ENCODE measurements at places on chromosomes 3 and 15.
A peak's percentile ranks its signal among the peaks of the same experiment; 100 is the strongest.

- DNase-seq = no peak
These were observed 86.1 kb downstream of the UNC13C start for GRCh38 chr15:54064365-54064764.

DNA sequence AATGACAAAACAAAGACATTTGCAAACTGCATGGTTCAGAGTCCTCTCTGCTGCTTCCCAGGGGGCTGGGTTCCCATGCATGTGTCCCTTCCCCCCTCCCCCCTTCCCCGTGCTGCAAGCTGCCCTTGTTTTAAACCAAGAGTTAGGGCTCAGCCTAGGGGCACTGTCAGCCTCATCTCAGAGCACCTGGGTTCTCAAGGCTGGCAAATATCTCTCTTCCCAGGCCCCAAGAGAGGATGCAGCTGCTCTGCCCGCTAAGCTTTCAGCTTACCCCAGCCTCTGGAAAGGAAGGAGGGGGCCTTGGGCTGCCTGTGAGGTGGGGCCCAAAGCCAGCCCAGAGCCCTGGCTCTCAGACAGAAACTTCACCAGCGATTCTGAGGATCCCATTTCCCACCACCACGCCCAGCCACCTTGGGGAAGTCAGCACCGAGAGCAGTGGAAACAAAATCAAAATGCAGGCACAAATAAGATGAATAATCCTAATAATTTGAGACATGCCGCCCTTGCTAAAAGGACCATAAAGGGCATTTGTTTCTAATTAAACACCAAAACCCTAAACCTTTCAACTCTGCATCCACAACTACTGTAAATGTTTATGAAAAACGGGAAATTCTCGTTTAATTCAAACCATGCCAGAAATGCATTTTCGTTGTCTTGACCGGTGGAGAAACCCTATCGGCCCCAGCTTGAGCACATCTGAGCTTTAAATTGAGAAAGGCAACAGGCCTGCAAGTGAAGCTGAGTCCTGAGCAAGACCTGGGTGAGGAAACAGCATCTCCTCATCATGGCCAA, 67.7 kb upstream of the WNT5A start:
- no peak for DNase-seq

- DNase-seq = no peak
These were observed 944 bp upstream of the EIF4E3 start for GRCh38 chr3:71726146-71726545.

DNA sequence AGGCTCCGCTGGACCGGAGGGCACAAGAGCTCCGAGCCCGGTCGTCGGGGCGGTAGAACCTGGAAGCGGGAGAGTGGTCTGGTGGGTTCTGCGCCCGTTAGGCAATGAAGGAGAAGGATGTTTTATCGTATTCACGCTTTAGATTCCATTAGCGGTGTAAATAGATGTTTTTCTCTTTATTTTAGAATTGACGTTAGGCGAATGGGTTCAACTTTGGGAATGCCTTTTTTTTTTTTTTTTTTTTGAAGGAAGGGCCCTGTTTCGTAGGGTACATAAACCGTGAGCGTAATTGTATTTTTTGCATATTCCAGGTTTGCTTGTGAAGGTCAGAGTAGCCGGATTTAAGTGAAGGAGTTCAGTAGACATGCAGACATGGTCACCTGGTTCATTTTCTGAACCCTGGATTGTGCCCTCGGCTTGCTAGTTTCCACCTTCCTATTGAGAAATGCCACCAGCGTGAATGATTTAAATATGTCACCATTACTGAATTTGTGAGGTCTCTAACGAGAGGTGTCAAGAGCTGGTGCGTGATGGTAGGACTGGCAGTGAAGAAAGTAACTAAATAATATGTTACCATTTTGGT, 808 bp downstream of the RBM6 start:
- DNase-seq = no peak

- DNase-seq = no peak
These were observed 767 bp downstream of the AP3S2 start for GRCh38 chr15:89893027-89893426.

- DNase-seq = no peak
These were observed 99.9 kb downstream of the GABRG3 start for GRCh38 chr15:27070841-27071240.

- peak; percentile 80 for DNase-seq
These were observed 48.6 kb downstream of the CMSS1 start for GRCh38 chr3:99866261-99866761.

DNA sequence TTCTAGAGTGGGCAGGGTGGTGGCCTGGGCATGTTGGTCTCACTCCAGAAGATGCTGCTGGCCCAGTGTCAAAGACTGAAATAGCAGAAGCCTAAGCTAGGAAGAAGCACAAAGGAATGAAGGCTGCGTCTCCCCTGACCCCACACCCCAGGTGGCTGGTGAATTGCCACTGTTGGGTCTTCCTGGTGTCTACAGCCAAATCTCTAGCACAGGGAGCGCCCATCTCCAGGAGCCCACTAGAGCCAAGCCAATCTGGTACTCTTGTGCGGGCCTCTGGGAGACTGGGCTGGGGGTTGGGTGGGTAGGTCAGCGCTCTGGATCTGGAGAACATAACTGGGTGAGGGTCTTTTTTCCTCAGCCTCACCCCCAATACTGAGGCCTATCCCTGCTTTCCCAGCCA, 894 bp downstream of the TUSC2 start:
- DNase-seq = no peak

GRCh38 chr15:76289582-76289981, 21.7 kb downstream of the ETFA start:
- no peak for DNase-seq

DNA sequence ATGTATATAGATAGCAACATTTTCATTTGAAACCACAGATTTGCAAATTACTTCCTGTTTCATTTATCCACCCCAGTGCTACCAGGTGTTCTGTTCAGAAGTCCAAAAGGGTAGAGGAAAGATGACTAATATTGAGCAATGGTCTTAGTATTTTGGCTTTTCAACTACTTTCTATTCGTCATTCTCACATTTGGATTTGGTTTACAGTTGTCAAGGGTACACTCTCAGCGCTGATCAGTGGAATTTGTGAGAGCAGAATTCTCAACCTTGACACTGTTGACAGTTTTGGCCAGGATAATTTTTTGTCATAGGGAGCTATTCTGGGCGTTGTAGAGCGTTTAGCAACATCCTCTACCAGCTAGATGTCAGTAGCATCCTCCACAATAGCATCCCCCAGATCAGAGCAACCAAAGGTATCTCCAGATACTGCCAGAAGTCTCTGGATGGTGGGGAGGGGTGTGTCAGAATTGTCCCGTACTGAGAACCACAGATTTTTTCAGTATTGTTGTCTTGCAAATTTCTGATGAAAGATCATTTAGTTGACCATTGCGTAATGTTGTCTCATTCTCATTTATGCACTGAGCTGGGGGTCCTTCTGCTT, 4.2 kb downstream of the HMCES start:
- DNase-seq = no peak

- DNase-seq = no peak
These were observed 35.5 kb downstream of the NECTIN3 start for GRCh38 chr3:111106993-111107661.

GRCh38 chr3:129506231-129506742, 22.2 kb upstream of the RHO start:
- no peak for DNase-seq

DNA sequence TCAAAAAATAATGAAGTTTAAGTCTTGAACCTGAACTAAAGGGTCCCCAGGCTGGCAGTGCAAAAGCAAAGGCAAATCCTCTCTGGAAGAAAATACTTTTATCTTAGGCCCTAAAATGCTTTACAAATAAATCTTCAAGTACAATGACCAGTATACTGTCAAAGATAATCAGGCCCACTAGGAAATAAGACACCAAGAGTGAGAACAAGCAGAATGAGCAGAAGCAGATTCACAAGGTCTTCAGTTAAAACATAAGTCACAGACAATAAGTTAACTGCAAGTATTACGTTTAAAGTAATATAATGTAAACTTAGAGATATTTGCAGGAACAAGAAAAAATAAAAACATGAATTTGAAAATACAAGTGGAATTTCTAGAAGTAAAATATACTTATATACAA, 42.2 kb upstream of the IGSF10 start:
- no peak for DNase-seq

GRCh38 chr3:115709931-115710330, 86.6 kb downstream of the GAP43 start:
- DNase-seq = peak; percentile 41

GRCh38 chr15:43529587-43530345, 12.4 kb downstream of the MAP1A start:
- DNase-seq = no peak

DNA sequence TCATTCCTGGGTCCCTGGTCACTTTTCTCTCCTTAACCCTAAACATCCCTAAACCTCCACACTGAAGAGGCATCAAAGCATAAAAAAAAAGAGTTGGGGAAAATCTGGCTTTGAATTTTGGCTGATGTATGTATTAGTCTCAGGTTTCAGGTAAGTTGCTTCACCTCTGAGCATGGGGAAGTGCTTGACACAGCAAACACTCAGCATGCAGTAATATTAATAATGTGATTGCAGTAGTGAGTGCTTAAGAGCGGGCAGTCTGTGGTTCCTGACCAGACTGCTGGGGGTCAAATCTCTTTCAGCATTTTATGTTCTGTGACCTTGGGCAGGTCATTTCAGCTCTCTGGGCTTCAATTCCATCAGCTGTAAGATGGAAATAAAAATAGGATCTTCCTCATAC, 467.9 kb downstream of the SOX2 start:
- no peak for DNase-seq

DNA sequence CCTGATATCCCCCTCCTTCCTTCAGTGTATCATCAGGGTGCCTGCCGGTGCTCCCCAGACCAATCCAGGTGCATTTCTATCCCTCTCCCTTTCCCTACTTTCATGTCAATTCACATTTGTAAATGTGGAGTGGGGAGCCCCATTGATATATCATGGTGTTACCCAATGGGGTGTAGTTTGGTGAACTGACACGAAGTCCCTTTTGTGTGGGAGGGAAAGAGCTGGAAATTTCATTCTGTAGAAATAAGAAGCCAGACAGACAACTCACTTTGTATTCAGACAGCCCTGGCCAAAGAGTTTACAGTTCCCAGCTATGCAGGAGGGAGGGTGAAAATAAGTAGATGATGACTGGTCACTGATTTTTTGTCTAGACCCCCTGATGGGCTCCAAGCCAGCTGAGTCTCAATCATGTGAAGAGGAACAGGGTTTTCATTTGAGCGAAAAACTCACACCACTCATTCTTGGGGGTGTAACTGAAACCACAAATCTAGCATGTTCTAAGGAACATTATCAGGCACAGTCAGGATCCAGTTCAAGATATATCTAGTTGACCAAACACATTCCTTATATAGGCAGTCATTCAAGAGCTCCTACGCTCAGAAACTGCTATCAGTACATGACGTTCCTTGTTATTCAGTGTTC, 58.9 kb downstream of the LMCD1 start:
- peak; percentile 93 for DNase-seq

- DNase-seq = peak; percentile 40
These were observed 14.8 kb downstream of the FYCO1 start for GRCh38 chr3:45980819-45981218.

- DNase-seq = no peak
These were observed 373.0 kb upstream of the PROK2 start for GRCh38 chr3:72157748-72158638.

- no peak for DNase-seq
These were observed 53.4 kb downstream of the SRGAP3 start for GRCh38 chr3:9196020-9196419.

DNA sequence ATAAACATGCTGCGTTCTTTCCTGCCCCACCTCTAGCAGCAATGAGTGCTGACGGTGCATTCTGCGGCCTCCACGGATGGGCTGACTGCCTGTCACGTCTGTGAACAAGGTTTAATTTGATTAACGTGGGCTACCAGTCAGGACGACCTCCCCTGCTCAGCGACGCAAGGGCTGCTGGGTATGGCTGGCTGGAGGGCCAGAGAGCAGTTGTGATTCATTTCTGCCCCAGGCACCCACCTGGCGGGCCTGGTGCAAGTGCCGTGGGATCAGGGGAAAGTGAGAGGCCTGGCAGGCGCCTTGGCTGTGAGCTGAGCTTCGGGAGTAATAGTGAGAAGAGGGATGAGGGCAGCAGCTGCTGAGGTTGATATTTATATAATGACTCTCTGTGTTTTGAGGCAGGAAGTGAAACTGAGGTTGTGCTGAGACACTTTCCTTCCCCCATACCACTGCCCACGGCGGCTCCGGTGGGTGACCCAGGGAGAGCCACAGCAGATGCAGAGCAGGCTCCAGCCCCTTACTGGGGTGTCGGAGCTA, 190.4 kb upstream of the BCL6 start:
- no peak for DNase-seq

DNA sequence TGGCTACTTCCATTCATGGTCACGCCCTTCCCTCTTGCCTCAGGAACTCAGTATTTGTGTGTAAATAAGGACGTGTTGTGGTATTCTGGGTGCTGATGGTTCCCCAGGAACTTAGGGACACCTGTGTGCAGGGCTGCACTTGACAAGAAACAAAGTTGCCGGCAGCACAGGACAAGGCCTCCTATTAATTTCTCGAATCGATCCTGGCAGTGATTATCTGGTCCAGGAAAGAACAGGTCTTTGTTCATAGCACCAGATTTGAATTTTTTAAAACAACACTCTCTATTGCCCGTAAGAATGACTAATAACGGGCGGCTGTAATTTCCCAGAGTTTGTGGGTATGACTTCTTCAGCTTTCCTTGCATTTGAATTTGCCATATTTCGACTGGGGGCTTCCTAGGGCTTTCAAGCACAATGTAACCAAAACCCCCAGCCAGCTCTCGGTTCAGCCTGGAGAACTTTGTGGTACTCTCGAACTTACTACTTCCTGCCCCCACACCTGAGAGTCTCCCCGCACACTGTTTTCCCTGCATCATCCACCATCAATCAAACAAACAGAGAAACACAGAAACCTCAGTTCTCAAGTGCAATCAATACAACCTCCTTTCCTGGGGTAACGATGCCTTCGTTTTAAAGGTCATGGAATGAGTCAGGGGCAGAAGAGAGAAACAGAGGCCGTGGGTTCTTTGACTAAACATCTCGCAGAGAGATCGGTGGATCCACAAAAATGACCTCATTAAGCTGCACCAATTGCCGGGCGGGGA, 241.7 kb upstream of the ICE2 start:
- DNase-seq = no peak

- peak; percentile 95 for DNase-seq
These were observed 48.6 kb upstream of the FLNB start for GRCh38 chr3:57959423-57960173.

- peak; percentile 28 for DNase-seq
These were observed 8.7 kb downstream of the HLTF start for GRCh38 chr3:149077628-149078027.

DNA sequence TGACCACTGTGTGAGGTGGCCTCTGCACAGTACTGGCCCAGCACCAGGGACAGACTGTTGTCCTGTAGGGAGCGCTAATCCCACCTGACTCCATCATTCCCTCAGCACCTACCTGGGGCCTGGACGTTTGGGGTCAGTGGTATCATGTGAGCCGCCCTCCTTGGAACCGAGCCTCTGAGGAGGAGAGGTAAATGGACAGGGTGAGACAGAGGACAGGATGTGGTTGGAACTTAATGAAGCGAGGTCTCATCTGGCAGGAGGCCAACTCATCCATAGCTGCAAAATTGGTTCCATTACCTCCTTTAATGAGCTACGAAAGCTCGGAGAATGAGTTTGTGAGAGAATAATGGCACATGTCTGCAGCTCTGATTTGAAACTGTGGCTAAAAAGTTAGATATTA, 13.9 kb downstream of the MAPKAPK3 start:
- DNase-seq = no peak

Measured in fibroblast of skin of back (primary cell).